T-cell (primary cell): ENCODE measurements at places on chromosomes 7 and 10.

DNA sequence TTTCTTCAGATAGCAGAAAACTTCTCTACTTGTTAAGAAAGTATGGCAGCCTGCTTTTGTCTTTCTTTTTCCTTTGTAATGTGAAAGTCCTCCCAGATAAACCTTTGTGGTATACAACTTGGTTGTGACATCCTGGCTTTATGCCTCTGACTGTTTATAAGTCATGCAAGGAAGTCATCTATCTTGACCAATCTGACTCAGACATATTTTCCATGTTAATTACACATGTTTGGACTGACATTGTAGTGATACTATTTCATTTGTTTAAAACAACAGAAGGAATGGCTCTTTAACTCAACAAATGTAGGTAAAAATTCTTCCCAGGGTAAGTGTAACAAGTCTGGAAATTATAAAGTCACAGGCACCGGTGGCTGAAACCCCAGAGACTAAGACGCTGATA is 341.6 kb upstream of the MEOX2 start:
- DNase-seq, result no peak

DNA sequence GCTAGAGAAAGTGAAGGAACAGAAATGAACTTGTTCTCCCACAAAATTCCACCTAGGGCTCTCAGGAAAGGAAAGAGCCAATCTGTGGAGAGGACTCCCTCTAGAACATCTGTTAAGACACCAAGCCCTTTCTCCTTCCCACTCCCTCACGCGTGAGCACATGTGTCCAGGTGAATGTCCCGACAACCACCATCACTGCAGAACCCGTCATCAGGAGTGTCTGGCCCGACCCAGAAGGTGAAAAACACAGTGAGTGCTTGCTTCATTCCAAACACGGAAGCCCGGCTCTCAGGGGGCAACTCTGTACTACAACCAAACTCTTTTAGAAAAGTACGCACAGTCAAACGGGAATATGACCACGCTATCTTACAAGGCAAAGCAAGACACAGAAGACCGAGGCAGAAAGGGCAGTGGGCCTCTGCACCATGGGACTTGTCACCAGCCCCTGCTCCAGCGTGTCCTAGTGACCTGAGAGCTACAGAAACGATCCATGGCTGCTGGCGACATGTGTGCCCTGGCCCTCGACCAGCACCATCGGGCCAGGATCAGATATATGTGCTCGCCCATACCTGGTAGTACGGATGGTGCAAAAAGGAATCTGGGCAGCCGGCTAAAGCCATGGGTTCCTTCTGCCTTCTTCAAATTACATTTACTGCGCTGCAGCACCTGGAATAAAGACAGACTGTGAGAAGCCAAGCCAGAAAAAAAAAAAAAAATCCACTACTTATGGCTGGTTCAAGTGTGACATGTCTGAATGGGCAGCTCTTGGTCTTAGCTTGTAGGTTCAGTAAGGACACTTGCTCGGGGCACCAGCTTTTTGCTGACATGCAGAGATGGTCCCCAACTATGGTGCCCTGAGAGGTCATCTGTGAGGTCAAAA is 50.8 kb downstream of the GRB10 start:
- no peak for DNase-seq

- peak; percentile 53 for DNase-seq
Observed at GRCh38 chr7:1664711-1665548, 5.1 kb upstream of the ELFN1 start.

DNA sequence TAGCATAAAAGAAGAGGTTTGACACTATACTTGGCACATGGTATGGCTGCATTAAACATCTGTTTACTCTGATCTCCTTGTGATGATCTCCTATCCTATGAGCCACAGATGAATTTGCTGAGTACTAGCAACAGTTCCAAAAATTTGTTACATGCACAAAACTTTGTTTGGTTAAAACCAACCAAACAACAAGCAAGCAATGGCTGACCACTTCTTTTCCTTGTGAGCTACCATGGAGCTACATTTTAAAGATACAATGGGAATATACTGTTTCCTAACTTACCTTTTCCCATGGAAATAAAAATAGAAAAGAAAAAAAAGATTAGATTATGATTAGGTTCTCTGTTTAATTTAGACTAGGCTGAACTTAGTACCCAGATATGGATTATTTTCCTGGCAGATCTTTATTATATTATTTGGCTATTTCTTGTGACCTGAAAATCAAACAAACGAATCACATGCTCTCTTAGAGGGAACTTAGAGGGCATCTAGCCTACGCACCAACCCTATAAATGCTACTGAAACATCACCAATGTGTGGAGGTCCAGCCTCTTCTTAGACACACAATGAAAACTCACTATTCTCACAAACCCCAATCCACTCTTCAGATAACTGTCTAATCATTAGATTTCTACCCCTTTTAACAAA is 80.1 kb upstream of the FAM133B start:
- DNase-seq, result no peak

DNA sequence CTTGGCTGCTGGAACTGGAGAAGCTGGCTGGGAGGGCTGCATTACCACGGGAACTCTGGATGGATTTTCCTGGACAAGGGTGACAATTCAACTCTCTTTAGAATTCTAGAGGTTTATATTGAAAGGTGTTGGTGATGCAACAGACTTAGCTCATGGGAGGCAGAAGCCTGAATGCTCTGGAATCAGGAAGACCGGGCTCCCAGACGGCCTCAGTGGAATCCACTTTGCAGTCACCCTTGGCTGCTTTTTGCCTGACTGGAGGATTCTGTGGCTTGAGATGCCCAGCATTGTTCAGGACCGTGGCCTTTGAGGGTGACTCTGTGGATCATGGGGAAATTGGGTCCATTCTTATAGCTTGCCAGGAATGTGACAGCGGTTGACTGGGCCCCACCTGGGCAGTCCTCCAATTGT is 32.3 kb downstream of the PYROXD2 start:
- no peak for DNase-seq

DNA sequence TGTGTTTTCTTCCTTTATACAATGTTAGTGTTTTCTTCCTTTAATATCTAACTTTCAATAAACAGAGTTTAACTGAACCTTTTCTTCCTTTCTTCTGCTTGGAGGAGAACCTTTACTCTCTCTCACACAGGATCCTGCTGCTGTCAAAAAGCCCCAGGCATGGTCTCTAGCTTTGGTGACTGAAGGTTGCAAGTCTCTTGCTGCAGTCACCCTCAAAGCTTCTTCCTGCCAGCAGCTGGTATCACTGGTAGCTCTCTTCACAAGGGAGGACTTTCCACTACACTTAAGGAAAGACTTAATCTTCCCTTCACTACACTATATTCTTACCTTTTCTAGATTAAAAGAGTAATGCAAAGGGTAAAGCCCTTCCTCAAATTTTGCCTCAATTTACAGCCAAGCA is 153.4 kb downstream of the SGMS1 start:
- DNase-seq, result no peak

DNA sequence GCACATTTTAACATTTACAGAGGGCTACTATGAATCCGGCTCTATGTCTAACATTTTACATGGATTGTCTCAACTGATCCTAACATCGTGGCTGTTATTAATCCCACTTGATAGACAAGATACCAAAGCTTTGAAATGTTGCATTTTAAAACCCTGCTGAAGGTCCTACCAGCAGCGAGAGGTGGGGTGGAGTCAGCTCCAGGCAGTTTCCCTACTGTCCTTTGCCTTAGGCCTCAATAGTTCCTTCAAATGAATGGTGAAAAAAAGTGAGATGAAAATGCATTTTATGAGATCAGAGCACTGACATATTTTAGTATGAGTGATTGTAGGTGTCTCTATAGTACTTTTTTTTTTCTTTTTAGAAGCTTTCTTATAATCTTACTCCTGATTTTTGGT is 26.6 kb downstream of the BAIAP2L1 start:
- DNase-seq, result no peak

DNA sequence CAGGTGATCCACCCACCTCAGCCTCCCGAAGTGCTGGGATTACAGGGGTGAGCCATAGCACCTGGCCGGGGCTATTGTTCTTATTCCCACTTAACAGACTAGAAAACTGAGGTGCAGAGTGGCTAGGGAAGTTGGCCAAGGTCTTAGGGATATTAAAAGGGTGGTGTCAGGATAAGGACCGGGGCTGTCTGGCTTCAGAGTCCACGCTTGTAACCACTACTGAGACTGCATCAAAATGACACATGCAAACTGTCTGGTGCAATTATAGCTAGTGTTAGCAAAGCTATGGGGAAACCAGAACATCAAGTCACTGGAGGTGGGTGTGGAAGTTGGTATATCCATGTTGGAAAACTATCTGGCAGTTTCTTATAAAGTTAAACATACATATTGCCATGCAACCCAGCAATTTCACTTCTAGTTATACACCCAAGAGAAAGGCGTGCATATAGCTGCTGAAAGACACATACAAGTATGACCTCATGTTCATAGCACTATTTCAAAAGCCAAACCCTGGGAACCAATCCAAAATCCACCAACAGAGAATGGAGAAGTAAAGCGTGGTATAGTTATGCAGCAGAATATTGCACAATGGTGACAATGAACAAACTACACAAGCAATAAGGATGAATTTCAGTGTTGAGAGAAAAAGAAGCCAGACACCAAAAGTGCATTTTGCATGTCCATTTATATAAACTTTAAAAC is 33.9 kb upstream of the EEPD1 start:
- no peak for DNase-seq

DNA sequence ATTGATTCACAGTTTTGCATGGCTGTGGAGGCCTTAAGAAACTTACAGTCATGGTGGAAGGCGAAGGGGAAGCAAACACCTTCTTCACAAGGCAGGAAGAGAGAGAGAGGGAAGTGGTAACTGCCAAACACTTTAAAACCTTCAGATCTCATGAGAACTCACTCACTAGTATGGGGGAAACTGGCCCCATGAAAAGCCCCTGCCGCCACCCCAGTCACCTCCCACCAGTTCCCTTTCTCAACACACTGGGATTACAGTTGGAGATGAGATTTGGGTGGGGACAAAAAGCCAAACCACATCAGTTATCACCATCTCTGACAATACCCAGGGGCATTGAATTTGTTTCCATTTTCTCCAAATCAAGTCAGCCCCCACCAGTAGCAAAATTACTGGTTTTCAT is 740.4 kb downstream of the GATA3 start:
- DNase-seq, result no peak

GRCh38 chr10:97353945-97354344 is 19.4 kb upstream of the FRAT2 start:
- no peak for DNase-seq

- DNase-seq, result no peak
Observed at GRCh38 chr7:77306231-77307067, 106.8 kb upstream of the FGL2 start.

DNA sequence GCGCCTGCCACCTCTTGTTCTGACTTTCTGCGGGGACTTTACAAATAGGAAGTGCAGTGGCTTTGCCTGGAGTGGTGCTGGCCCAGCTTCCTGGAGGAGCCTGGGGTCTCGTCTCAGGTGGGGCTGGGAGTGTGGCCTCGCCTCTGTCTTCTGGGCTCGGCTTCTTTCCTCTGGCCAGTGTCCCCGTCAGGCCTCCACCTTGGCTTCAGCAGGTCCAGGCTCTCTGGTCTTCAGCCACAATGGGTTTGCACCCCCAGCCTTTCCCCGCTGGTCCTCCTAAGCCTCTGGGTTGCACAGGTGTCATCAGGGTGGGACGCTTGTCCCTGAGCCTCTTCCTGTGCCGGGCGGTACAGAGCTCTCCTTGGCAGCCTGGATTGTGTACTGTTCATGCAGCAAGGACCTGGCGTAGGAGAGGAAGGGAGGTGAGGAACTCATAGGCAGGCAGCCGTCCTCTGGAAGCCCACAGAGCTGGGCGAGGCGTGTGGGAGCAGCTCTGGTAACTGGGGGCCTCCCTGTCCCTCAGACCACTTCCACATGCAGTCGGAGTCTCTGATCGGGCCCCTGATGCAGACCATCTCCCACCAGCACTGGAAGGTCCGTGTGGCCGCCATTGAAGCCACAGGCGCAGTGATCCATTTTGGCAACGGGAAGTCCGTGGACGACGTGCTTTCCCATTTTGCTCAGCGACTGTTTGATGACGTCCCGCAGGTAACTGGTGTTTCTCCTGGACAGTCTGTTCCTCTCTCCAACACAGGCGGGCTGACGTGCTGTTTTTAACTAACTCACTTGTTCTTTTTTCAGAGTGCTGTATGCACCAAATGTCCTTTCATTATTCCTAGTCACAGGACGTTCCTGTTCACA is 2.3 kb upstream of the PRKAR1B start:
- no peak for DNase-seq

- no peak for DNase-seq
Observed at GRCh38 chr7:49840751-49841405, 67.4 kb downstream of the VWC2 start.

DNA sequence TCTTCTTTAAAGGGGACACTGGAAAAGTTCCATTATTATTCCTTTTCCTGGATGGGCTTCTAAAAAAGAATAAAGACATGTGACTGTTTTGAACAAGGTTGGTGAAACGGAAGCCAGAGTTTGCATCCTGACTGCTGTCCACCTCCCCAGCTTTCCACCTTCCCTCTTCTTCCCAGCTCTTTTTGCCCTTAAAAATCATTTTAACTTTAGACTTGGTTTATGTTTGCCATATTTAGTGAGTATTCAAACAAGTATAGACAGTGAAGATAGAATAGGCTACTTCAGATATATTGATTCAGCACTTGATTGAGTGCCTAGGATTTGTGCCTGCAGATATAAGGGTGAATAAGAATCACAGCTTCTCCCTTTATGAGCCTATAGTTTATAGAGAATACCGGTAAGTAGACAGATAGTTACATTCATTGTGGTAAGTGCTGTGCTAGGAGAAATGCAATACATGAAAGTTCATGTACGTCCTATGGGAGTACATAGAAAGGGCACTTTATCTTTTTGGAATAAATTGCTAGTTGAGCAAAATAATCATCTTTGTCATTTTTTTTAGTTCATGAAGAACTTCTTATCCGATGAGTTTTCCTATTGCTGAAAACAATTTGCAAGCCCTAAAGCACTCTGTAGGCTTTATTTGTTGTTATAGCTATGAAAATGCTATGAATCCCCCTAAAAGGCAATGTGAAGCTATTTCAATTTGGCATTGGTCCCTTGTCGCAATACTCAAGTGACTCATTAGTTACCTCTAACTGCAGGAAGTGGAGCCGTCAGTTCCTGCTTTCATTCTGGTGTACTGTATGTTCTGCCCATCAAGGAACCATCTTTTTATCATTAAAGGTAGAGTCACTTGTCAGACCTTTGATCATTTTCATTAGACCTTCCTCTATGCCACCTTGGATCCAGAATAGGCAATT is 57.2 kb upstream of the STRIP2 start:
- DNase-seq, result no peak

GRCh38 chr10:4384245-4384644 is 441.8 kb upstream of the AKR1E2 start:
- DNase-seq, result no peak

GRCh38 chr10:127306479-127306878 is 110.1 kb upstream of the INSYN2A start:
- no peak for DNase-seq

DNA sequence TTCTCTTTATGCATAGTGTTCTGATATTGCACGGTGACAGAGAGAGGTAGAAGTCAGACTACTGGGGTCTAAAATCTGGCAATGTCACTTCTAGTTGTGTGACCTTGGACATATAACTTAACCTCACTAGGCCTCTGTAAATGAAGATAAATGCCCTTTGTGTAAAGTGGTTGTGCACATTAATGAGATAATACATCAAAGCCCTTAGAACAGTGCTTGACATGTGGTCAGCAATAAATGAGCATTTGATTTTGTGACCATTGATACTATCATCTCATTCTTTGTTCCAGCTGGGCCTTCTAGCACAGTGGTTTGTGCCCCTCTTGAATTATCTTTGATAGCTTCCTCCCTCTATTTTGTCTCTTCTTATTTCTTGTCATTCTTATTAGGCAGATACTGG is 74.1 kb upstream of the C10orf90 start:
- DNase-seq, result no peak

- no peak for DNase-seq
Observed at GRCh38 chr10:81969136-81969535, 94.1 kb downstream of the NRG3 start.
